ENCODE measurements at places on chromosomes 2 and 18.

GRCh38 chr2:109297566-109298490 is 168.8 kb downstream of the SH3RF3 start:
- no peak for DNase-seq

DNA sequence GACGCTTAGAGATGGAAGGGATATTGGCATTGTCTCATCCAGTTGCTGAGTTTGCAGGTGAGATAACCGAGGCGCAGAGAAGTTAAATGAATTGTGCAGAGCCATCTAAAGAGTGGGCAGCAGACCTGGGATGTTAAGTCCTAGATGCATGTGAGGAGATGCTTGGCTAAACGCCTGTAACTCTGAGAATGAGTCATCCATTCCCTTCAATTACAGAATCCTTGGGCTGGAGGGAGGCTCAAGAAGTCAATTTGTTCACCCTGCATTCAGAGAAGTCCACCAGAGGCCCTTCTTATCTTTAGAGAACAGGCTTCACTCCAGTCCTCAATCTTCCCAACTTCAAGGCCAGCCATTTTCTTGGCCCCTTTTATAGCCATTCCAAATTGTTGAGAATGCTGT is 1.6 kb downstream of the EHD3 start:
- DNase-seq, result no peak

- DNase-seq, result no peak
Measured at GRCh38 chr18:48897531-48897930, 53.2 kb downstream of the SMAD7 start.

DNA sequence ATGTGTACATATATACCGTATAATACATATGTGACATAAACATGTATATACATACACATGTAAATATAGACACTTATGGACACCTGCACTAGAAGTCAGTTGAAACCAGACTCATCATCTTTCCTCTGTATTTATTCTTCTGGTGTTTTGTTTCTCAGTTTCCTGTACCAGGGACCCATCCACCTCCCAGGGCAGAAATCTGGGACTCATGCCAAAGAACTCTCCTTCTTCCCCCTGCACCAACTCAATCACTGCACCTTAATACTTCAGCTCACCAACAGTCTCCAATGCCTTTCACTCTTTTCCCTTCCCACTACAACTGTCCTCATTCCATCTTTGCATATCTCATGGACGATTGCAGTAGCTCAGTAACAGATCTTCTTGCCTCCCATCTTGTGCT is 428.0 kb downstream of the FBXO15 start:
- no peak for DNase-seq

DNA sequence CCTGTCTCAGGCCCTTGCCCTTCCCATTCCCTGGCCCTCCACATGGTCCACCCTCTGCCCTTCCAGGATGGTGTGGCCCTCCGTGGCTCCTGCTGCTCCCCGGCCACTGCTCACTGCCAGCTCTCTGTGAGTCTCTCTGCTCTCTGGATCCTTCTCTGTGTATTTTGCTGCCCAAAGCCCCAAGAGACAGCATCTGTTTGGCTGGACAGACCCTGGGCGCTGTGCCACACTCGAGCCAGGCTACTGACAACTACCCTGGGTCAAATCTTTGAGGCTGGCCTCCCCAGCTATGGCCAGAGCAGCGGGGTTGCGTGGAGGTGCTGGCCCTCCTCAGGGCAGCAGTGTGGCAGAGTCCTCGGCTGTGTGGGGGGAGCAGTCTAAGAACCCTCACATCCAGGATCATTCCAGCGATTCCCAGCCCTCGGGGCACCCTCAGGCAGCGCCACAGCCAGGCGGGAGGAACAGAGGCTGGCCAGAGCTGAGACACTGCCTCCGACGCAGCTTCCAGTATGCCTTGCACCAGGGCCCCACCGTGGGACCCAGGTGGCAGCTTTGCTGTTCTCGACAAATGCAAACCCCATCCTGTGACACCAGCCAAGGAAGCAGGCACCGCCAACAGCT is 139.4 kb upstream of the GLI2 start:
- DNase-seq, result no peak

DNA sequence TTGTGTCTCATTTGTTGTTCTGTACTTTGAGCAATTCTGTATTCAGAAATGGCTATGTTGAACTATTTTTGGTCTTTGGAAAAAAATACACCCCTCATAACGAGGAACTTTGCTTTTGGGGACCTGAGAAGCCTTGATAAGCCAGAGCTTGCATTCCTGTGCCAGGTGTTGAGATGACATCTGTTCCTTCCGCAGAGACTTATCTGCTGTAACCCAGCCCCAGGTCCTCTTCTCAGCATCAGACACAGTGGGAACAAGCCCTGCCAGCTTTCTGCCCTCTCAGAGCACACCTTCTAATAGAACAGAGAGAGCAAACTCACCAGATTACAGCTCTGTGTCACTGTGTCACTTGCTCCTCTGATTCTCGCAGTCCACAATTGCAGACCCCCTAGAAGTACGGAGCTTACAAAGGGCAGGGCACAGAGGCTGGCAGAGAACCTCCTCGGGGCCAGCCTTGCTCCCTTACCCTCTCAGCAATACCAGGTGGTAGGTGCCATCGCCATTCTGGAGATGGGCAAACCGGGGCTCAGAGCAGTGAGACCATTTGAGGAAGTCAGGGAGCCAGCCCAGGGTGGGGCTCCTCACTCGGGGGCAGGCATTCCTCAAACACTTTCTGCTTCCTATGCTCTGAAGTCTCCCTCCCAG is 97.4 kb downstream of the DDX1 start:
- DNase-seq, result no peak

DNA sequence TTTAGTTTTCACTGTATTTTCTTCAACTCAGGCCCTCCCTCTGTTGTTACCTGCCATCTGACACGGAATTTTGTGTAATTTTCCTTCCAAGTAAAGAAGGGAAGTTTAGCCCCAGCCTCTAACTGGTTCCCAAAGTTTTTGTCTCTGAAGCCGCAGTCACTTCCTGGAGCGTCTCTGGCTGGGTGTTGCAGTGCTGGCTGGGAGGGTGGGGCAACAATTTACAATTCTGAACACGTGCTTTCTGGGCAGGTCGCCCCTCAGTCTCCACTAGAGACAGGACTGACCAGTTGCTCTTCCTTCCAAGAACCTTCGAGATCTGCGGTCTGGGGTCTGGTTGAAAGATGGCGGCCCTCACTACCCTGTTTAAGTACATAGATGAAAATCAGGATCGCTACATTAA is 3.5 kb downstream of the CNDP2 start:
- DNase-seq, result no peak

All from NT2/D1 (cell line).